ENCODE measurements at places on chromosomes 6 and 20.
A peak's percentile ranks its signal among the peaks of the same experiment; 100 is the strongest.

DNA sequence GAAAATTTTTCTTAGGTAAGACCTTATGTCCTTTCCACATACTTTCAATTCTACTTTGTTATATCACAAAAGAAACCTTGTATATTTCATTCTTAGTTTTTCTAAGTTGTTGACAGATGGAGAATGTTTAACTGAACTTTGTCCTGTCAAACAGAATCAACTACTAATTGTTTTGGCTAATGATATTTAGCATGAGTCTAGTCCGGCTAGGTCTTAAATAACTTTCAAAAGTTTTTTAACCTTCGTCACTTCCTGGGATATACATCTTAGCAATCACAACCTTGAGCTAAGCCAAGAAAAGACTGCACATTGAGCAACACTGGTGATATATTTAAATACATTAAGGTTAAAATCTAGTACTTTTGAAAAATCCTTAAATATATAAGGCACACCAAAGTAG is 62.9 kb upstream of the RUNX2 start:
- no peak for DNase-seq

DNA sequence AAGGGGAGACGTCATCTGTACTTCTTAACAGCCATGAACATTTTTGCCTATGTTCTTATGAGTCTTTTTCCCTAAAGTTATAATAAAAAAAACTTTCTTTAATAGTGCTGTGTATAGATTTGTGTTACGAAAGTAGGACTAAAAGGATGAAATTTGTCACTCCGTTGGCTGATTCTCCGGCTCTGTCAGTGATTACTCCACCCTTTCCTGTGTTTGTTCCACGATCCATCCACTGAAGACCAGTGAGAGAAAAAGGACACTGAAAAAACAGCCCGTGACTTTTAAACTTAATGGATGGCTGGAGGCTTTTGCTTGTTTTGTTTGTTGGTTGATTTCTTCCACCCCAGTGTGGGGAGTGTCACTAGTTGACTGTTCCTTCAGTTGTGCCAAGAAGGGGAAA is 232.0 kb upstream of the NOX3 start:
- DNase-seq = no peak

DNA sequence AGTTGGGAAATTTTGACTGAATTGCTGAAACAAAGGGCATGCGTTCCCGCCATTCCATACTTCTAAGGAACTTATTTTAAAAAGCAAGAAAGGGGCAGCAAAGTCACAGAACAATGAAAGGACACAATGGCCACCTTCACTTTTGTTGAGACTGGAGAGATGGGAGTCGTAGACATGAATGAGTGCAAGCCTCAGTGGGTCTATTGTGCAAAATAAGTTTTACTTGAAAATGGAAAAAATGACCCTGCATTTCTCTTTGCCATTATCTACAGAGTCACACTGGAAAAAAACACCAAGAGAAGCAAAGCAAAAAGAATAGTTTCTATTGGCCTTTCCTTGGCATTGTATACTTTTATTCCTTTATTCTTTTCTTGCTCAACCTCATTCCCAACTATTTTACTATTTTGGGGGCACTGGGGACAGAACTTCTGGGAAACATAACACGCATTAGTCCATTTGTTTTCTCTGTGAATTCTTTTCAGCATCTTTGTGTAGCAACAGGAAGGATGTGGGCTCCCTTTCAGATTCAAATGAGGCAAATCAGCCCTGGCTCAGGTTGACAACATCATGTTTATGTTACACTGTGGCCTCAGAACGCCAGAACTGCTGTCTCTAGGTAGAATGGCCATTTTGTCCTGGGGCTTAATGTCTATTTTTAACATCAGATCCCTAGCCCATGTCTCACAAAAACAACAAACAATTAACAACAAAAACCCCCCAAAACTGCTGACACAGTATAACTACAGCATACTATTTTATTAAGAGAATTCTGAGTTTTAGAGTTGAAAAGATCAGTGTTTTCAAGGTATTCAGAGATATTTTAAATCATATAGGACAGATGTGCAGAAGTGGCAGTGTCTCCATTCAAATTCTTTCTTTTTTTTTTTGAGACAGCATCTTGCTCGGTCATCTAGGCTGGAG is 122.2 kb downstream of the FYN start:
- no peak for DNase-seq

DNA sequence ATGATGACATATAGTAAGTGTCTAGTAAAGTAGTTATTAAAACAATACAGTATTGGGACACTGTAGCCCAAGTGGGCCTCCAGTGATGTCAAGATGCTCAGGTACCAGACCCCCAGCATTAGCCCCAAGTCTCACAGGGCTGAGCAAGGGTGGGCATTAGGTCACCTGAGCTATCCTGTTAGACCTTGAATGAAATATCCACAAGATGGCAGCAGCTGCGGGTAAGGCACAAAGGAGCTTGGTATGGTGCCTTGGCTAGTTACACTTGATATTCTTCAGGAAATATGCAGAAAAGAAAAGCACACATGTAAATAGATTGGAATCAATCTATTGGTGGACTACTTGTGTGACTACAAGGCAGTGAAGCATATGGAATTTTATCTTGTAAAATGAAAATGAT is 701.8 kb upstream of the ADGRB3 start:
- DNase-seq = peak; percentile 16

DNA sequence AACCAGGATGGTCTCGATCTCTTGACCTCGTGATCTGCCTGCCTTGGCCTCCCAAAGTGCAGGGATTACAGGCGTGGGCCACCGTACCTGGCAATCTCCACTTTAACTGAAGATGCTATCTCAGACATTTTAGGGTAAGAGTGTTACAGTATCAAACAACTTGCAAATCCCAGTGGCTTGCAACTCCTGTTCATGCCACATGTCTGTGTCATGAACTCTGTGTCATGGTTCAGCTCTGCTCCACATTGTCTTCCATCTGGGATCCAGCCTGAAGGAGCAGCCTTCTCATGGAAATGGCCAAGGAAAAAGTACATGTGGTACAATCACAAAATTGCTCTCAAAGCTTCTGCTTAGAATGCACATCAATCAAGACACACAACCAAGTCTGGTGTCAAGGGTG is 114.9 kb downstream of the MAP3K5 start:
- DNase-seq = no peak

GRCh38 chr6:41503827-41504465 is 42.2 kb upstream of the FOXP4 start:
- peak; percentile 12 for DNase-seq

- DNase-seq = no peak
Measured at GRCh38 chr6:108653949-108654348, 93.2 kb downstream of the FOXO3 start.

- DNase-seq = no peak
Measured at GRCh38 chr6:89582669-89583325, 55.8 kb downstream of the LYRM2 start.

DNA sequence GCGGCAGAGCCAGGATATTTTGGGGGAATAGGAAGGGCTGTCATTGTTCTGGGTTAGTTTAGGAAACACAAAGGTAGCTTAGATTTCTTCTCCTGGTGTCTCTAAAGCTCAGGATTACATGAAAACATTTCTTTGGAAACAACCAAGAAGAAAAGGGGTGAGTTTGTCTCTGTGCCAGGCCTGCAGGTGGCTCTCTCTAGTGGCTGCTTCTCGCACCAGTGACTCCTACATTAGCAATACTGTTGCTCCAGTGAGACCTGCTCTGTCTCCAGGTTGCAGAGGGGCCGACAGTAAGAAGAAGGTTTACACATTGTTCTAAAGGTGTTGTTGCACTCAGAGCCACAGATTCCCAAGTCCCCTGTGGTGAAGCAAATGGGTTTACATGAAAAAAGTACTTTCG is 104.6 kb upstream of the GLP1R start:
- no peak for DNase-seq

DNA sequence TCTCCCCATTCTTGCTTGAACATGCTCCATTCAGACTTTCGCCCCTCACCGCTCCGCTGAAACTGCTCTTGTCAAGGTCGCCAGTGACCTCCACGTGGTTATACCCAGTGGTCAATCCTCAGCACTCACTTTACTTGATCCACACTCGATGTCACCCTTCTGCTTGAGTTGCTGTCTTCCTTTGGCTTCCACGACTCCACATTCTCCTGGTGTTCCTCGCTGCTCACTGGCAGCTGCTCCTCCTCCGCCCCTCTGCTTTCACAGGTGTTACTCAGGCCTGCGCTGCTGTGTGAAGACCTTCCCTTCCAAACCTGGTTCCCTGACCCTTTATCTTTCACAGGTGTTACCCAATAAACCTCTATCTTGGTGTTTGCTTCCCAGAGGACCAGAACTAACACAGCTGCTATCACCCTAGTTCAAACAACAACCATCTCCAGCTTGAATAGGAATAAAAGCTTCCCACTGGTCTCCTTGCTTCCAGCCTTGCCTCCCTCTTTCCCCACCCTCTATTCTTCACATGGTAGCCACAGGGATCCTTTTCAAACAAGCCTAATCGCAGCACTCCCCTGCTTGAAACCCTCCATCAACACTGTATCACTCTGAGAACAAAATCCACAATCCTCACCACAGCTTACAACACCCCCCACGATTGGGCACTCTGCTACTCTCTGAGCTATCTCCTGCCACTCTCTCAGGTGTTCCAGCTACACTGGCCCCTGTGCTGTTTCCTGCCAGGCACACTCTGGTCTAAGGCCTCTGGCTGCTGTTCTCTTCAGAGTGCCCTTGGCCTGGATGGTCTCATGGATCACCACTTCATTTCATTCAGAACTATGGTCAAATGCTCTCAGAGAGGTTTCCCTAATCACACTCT is 10.7 kb downstream of the PPIL1 start:
- DNase-seq = no peak

DNA sequence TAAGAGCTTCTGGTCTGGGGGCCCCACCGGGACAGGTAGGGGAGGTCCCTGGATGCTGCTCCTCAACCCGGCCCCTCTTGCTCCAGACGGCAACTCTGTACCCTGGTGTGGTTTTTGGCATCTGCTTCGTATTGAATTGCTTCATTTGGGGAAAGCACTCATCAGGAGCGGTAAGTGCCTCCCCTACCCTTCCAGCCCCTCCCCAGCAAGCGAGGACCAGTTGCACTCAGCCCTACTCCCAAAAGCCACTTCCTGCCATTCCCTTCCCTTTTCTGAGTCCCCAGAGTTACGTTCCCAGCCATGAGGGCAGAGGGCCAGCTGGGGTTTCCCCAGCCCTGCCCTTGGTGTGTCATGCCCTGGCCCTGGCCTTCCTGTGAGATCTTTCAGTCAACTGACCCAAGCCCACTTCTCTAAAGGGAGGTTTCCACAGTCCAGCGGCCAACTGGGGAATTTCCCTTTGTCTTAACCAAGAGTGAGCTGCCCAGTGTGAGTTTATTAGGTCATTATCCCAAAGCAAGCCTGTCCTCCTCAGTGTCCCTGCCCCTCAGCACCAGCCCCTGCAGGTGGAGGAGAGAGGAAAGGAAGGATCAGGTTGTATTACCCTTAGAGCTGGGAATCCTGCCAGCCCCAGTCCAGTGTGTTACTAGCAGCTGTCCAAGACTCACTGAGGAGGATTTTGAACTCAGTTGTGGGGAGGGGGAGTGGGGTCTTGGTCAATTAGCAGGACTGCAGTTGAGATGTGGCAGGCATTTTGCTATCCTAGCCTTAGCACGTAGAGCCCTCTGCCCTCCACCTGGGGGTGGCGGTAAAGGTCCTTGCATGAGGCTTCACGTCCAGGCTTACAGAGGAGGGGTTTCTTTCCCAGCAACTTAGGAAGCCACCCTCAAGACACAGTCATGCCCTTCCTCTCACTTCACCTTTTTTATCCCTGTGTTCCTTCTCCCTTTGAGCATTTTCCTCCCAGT is 45.8 kb downstream of the TM9SF4 start:
- peak; percentile 95 for DNase-seq

DNA sequence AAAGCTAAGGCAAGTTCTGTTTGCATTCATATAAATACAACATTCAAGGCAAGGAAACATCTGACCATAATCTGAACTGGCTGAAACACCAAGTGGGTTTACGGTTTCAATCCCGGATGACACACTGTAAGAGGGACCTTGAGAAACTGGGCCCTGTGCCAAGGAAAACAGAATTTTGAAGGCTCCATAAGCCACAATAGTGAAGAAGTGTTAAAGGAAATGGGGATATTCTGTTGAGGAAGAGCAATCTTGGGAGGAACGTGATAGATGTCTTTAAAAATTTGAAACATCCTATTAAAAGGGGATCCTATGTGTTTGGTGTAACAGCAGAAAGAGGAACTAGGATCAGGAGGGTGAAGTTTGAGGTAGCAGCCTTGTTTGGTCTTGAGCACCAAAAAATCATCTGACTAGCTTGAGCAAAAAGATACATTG is 82.4 kb upstream of the TAB2 start:
- peak; percentile 62 for DNase-seq

DNA sequence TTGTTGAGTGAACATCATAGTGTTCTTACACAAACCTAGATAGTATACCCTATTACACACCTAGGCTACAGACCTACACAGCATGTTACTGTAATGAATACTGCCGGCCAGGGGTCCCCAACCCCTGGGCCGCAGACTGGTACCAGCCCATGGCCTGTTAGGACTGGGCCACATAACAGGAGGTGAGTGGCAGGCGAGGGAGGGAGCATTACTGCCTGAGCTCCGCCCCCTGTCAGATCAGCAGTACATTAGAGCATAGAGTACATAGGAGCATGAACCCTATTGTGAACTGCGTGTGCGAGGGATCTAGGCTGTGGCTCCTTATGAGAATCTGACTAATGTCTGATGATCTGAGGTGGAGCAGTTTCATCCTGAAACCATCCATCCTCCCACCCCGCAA is 126.3 kb downstream of the PRND start:
- DNase-seq = no peak

DNA sequence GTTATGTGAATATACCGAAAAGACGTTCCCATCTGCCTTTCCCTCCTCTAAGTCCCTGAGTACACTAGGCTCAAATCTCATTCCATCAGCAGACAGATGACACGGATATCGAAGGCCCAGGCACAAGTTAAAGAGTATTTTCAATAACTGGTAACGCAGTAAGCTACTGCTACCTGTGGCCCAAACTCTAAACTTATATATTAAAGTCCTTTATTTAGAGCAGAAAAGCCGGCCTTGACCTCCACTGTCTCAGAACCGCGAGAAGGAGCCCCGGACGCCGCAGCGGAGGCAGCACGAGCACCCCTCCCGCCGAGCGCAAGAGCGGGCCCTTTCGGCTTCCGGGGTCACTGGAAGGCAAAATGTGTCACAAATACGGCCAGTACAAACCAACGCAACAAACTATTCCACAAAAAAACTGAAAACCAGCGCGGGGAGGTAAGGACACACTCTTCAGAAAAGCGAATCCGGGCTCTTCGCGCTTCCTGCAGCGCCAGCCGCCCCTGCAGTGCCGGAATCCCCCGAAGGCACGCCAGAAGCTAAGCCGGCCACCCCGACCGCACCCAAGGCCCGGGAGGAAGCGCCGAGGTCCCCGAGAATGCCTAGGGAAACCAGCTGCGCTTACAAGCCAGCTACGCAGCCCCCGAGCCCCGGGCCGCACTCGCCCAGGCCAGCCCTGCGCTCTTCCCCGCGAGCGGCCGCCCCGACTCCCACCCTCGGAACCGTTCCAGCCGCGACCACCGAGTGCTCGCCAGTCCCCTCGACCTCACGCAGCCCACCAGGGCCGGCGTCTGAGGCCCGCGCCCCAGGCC is 681 bp downstream of the DIDO1 start:
- peak; percentile 80 for DNase-seq

DNA sequence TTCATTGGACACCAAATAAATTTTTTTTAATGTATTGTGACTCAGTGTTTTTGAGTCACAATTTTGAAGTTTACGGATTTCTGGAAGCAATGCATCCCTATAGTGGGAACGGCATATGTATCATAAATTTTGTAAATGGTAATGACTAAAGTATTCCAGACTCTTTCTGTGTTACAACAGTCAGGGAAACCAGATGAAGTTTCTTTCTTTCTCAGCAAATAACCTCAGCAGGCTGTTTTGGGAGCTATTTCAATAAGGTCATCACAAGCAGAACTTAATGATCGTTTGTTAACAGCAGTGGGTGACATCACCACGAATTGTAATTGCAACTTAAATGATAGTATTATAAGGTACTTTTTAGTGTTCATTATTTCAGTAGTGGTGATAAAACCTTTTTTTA is 52.0 kb downstream of the HIVEP1 start:
- DNase-seq = no peak
